Spleen (tissue), 13 donors: ENCODE measurements at places on chromosomes 5 and 9. TPM values are rescaled to one million over a fixed set of nuclear protein-coding genes. Genes with fewer than 3 reads are reported as not detected.

DNA sequence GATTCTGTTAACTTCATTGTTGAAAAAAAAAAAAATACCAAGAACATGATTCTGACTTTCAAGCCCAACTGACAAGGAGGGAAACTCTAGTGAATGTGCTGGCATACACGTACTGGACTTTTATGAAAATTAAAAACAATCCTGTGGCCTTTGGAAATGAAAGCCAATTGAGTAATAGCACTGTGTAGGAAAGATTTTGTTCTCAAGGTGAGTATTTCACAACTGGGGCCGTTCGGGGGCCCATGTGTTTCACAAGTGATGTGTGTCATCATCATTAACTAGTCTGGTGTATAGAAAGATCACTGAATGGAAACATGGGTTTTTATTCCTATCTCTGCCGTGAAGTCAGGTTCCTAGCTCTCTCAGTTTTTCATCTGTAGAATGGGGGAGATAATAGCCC is 605.0 kb upstream of the CLINT1 start:
- H3K4me3 ChIP-seq: no peak overlapping the region
- DNase-seq: no peak
- no peak overlapping the region for H3K27ac ChIP-seq
- H3K36me3 ChIP-seq: no peaks in the 10 kb centered on the region
- H3K4me1 ChIP-seq: no peaks in the 10 kb centered on the region

Gene C5orf58
- total RNA-seq: not detected

Gene MCIDAS
- total RNA-seq: not detected

Gene UNC13B
- total RNA-seq: 12.1 TPM

Gene SLCO6A1
- not detected for total RNA-seq

Gene IL3
- total RNA-seq: not detected

GRCh38 chr9:21070171-21070571 is 7.6 kb downstream of the IFNB1 start:
- no peaks in the 10 kb centered on the region for H3K27me3 ChIP-seq
- no peak overlapping the region for H3K4me3 ChIP-seq
- peaks cover 6% of the 10 kb centered on the region for H3K4me1 ChIP-seq
- no peaks in the 10 kb centered on the region for H3K36me3 ChIP-seq

GRCh38 chr9:126623667-126624478 is 10.1 kb downstream of the LMX1B start:
- peaks cover 100% of the 10 kb centered on the region for H3K27me3 ChIP-seq
- no peak for DNase-seq
- H3K4me3 ChIP-seq: no peak overlapping the region
- no peaks in the 10 kb centered on the region for H3K36me3 ChIP-seq
- H3K27ac ChIP-seq: no peak overlapping the region
- peaks cover 16% of the 10 kb centered on the region for H3K4me1 ChIP-seq

DNA sequence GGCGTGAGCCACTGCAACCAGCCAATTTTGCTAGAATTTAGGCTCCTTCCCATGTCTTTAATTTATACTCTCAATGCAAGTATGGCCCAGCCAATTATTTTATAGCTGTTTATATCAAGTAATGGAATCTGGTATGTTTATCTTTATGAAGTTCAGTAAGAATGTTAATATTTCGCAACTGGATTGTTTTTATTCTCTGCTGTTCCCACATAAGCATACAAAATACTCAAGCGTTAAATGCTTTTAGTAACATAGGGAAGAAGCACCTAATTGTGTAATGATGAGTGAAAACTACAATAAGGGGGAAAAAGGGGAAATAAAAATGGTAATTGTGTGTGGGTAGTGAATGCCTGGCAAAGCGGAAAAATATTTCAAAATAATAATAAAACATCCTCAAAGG is 21.3 kb downstream of the PWWP2A start:
- no peak for DNase-seq
- H3K4me3 ChIP-seq: no peak overlapping the region
- no peaks in the 10 kb centered on the region for H3K36me3 ChIP-seq

Gene TAS2R1
- not detected for total RNA-seq

Gene PKN3
- total RNA-seq: 10.0 TPM

GRCh38 chr9:122088880-122089706 is 4.0 kb downstream of the TTLL11 start:
- no peak overlapping the region for H3K27ac ChIP-seq
- H3K36me3 ChIP-seq: no peaks in the 10 kb centered on the region

DNA sequence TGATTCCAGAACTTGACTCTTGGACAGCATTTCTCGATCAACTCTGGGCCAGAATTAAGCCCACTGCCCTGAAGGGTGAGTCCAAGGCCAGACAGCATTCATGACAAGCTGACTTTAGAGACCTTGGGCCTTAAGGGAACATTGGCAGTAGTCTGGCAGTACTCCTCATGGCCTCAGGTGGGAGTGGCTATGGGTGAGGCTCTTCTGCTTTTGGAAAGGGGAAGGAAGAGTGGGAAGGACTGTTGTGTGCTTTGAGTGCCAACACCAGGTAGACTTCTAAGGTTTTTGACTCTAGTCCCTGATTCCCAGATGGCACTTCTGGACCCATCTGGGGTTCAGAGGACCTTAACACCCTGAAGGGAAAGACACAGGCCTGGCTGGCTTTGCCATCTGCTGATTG is 530.4 kb downstream of the ACTL7B start:
- DNase-seq: no peak
- H3K4me1 ChIP-seq: no peaks in the 10 kb centered on the region
- H3K4me3 ChIP-seq: no peak overlapping the region
- H3K27ac ChIP-seq: no peak overlapping the region
- no peaks in the 10 kb centered on the region for H3K36me3 ChIP-seq
- H3K27me3 ChIP-seq: no peaks in the 10 kb centered on the region

DNA sequence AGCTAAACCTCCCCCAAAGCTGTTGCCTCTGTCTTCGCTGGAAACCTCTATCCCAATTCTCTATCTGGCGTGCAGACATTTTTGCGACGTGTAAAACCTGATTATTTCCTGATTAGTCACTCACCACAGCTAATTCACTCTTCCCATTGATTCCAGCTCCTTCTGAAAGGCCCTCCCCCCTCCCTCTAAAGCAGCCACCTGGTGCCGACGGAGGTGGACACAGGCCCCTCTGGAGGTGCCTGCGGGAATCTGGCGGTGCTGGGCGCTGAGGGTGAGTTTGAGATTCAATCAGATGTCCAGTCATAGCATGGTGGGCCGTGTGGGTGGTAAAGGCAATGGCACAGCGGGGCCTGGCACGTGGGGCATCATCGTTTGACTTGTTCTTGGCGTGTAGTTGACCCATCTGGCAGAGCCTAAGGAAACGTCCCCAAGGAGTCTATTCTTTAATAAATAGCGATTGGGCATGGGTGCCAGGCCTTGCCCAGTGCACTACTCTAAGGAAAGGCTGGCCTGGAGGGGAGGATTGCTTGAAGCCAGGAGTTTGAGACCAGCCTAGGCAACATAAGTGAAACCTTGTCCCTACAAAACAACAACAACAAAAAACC is 271.1 kb upstream of the MVB12B start:
- H3K27ac ChIP-seq: no peak overlapping the region
- no peak overlapping the region for H3K4me3 ChIP-seq
